Stimulated activated naive B cell treated with anti-CD40 and anti-IgM and Interleukin-4, amounts not matched to agents 10 μg/mL and 1 μg/mL and 100 μg/mL, for 72 hours (primary cell): ENCODE measurements at places on chromosomes 7 and 10.

- no peak for DNase-seq
Measured at GRCh38 chr10:113849946-113850345, 3.9 kb downstream of the DCLRE1A start.

DNA sequence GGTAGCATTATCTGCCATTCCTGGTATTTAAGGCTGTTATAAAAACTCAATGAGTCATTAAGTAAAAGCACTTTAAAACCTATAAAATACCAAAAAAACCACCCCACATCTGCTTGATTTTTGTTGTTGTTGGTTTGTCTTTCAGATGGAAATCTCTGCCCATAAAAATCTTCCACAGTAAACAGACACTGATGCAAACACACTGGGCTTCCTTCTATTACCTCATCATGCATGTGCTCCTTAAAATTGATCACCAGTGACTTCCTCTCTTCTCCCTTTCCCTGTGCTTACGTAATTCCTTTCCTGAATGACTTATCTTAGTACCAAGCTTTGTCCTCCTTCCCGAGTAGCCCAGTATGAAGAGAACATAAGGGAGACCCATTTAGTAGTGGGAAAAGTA lies 167.2 kb downstream of the EVX1 start:
- DNase-seq = no peak

DNA sequence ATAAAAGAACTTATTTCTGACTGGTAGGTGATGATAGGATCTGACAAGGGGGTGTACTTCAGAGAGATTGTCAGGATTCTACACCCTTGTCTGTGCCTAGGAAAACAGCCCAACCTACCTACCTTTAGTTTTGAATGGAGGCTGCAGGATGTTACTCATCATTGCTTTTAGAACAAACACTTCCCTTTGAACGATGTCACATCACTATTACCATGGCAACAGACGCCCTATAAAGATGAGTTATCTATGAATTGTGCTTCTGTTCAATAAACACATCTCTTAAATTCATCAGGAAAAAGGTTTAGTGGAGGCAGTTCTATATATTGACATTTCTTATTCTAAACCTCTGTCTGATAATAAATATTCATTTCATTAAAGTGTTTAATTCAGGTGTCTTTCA lies 362.4 kb downstream of the CNTNAP2 start:
- no peak for DNase-seq

- DNase-seq = no peak
Measured at GRCh38 chr10:28077889-28078288, 79.0 kb upstream of the ODAD2 start.

DNA sequence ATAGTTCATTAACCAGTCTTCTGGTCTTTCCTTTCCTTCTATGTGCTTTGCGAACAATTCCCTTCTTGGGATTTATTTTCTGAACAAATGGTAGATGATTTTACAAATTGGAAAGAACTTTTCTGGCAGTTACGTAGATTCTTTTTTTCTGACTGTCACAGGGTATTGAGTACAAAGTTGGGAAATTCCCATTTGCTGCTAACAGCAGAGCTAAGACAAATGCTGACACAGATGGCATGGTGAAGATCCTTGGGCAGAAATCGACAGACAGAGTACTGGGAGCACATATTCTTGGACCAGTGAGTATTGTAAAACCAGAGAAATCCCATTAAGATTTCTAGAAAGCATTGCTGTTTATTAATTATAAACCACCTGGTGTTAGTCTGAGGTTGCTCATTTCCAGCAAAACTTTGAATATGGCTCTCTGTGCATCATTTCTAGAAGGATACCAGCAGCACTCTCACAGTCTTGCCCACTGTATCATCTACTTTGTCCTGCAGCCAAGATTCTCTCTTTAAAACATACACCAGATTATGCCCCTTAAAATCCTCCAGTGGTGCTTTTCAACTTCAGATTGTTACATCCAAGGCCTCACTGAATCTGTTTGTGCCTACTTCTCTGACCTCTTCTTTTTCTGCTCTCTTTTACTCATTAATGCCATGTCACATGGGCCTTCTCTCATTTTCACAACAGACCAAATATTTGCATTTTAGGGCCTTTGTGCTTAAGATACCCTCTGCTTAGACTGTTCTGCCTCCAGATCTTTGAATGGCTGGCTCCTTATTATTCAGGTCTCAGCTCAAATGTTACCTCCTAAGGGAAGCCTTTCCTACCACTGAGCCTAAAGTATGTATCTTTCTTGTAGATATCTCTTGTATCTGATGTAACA lies 27.0 kb downstream of the DLD start:
- DNase-seq = no peak

DNA sequence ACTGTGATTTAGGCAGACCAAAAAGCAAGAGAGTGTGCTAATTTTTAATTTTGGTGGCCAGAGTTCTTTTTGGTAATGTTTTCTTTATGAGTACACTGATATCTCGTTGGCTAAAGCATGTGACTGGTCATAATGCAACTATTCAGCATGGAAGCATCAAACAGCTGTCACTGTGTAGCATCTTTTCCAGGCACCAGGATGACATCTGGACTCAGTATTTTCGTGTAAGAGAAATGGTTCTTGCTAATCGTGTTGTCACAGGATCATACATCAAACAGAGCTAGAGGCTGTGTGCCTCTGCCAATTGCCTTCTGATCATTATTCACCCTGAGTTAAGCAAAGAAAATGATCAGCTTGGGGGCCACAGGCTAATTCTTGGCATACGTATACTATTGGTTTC lies 118.9 kb downstream of the SND1 start:
- no peak for DNase-seq

GRCh38 chr7:2964208-2964607 lies 79.5 kb downstream of the CARD11 start:
- DNase-seq = no peak

DNA sequence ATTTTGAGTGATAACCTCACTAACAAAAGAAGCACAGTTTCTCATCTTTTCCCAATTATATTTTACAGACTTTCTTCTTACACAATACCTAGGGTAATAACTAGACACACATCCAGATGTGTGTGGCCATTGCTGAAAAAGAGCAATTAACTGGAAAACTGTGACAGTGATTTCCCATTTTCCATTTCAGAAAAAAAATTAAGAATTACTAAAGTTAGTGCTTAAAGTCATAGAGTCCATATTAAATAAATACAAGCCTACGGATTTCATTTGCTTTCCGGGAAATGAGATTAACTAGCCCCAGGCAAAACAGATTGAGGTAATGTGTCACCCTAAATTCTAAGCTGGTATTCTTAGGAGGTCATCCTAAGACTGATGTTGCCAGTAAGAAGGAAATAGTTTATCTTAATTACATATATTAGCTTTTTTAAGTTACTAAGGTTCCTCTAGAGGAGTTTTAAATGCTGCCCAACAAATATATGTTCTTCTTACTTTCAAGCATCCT lies 10.2 kb upstream of the MACC1 start:
- DNase-seq = no peak

GRCh38 chr7:832167-832967 lies at the start of gene SUN1:
SUN1 (plus strand) TSS chr7:832476; CDS start chr7:832525, 49 bp downstream.
- no peak for DNase-seq

GRCh38 chr10:70729763-70730357 lies 55.3 kb downstream of the TBATA start:
- no peak for DNase-seq

GRCh38 chr7:139772115-139772514 lies 5.7 kb downstream of the HIPK2 start:
- no peak for DNase-seq

DNA sequence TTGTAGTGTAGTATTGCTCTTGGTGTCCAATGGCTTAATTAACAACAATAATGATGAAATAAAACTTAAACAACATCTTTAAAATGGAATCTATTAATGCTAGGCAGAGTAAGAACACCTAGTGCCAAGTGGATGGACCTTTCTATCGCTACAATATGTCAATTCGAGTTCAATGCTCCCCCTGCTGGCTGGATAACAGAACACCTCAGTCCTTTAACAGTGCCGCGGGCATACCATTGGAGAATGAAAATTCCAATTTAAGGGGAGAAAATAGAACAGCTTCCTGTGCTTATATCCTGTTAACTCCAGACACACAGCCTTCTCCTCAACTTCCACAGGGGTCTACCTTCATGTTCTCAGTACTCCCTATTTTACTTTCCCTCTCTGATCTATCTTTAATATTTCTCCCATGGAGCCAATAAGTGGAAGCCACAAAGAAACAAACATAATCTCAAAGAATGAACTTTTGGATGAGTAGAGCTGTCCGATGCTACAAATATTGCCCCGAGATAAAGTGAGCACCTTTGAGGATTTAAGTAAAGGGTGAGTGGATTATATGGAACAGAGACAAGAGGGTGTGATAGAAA lies 41.4 kb downstream of the COL1A2 start:
- DNase-seq = peak; percentile 30

DNA sequence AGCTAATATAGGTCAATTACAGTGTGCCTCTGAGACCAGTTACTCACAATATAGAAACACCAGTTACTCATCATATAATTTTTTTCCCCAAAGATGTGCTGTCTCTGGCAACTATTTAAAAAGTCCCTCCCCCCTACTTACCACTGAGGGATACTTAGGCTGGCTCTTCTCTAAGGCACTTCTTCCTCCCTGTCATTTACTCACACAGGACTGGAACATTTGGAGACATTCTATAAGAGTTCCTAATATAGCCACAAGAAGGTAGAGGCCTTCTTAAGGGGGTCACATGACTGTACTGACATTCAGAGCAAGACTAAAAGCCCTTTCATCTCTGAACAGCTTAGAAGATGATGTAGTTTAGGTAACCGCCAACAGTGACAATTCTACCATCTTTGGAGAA lies 44.4 kb upstream of the SLIT1 start:
- DNase-seq = no peak

DNA sequence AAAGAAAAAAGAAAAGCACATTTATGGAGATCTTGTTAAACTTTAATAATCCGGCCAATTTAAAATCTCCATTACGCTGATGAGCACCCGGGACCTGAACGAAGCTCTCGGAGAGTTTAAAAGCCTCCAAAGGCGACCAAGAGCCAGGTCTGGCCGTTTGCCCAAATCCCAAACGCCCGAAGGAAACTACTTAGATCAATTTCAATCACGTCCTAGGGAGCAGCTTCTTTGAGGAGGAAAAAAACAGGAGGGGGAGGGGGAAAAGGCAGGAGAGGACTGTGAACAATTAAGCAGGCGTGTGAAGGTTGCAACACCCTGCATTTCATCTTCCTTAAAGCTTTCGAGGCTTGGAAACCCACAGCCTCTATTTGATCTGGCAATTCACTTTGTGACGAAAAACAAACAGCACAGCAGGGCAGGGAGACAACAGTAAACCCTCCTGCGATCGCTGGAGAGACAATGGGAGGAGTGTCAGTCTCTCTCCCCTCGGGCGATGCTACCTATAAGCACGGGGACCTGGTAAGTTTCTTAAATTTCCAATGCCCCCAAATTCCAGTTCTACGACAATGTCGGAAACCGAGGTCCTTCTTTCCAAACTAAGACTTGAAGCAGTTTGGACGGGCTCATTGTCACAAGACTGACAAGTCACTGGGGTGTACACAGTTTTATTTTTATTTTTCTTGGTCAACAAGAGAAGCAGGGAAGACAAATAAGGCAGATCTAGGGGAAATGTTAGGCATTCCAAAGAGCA lies 1.2 kb downstream of the KLF6 start:
- DNase-seq = no peak

- DNase-seq = no peak
Measured at GRCh38 chr7:80346704-80347103, 165.2 kb downstream of the GNAT3 start.

GRCh38 chr7:95950698-95951097 lies 178.3 kb downstream of the DYNC1I1 start:
- no peak for DNase-seq

DNA sequence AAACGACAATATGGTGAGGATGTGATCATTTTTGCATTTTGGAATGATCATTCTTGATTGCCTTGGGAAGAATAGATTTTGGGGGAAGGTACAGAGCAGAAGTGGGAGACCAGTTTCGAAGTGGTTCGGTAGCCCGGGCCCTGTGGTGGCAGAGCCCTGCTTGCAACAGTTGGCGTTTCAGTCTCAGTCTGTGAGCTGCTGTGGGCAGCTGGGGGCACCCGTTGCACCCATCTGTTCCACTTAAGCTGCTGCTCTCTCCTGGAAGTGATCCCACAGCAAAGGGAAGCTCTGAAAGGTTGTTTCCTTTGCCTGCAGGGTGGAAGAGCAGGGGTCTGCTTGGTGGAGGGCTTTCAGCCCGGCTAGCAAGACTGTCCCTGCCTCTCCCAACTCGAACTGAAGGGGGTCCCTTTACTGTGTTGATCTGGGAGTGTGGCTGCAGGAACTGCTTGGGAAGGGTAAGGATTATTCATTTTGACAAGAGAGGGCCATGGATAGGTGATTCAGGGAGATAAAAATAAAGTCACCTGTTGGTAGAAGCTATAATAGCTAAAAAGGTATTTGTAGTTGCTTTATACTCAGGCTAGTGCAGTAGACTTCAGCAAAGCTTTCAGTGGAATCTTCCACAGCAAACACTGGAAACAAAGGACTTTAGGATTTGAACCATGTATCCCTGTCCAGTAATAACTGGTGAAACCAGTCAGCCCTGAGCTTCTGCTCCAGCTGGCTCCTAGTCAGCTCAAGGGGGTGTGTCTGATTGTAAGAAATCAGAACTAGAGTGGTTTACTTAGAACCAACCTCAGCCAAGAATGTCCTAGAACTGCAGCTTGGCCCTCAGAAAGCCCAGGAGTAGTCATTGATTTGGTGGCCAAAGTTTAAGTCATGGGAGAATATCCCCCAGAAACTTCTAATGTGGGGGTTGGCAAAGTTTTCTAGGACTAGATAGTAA lies 53.1 kb upstream of the PDCD4 start:
- no peak for DNase-seq

- DNase-seq = peak; percentile 56
Measured at GRCh38 chr7:5699467-5700384, 81.7 kb downstream of the RNF216 start.

GRCh38 chr7:1160670-1161021 lies 650 bp upstream of the ZFAND2A start:
- no peak for DNase-seq

DNA sequence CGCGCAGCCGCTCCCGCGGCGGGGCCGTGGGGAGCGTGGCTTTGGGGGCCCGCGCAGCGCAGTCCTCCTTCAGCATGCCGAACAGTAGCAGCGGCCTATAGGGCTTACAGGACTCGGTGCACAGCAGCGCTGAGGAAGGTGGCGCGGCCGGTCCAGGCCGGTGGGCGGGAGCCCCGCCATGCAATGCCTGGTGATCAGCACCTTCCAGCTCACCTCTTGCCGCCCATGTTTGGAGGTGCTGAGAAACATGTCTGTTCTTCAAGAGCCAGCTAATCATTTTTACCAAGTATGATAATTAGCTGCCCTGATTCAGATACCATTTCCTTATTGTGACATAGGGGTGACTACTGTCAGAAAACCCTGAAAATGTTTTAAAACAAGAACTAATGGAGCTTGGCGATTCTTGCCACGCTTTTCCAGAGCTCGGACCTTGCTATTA lies 33.5 kb upstream of the SFTPD start:
- DNase-seq = no peak

GRCh38 chr7:141349338-141349737 lies 201.9 kb upstream of the AGK start:
- no peak for DNase-seq

- no peak for DNase-seq
Measured at GRCh38 chr7:79820387-79820786, 314.2 kb upstream of the GNAI1 start.

- no peak for DNase-seq
Measured at GRCh38 chr7:2823130-2823529, 21.0 kb downstream of the GNA12 start.
